Subcutaneous adipose tissue (tissue), 4 donors: ENCODE measurements at places on chromosomes 3 and 15. TPM values are rescaled to one million over a fixed set of nuclear protein-coding genes. Genes with fewer than 3 reads are reported as not detected.

The C15orf62 gene
- total RNA-seq, result 0.85 TPM

The CYP1A2 gene
- total RNA-seq, result not detected

The COL6A6 gene
- 0.16 TPM for total RNA-seq

The CADM2 gene
- total RNA-seq, result 1.0 TPM

The FETUB gene
- not detected for total RNA-seq

The CCR2 gene
- 1.8 TPM for total RNA-seq
